ENCODE measurements at places on chromosomes 3 and 15.

DNA sequence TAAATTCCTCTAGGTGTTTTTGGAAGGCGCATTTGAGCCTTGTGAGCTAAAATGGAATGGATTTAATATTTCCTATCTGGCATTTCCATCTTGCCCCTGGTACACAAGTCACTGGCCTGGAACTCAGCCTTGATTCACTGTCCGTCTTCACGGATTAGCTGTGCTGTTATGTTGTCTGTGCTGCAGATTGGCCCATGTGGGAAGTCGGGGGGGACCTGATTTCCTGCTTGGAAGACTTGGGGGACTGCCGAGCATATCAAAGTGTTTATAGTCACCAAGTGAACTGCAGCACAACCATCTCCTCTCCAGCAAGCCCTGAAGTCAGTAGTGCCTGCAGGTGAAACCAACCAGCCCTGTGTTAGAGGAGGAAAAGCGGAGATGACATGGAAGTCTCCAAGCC is 12.2 kb downstream of the GHRL start:
- no peak for DNase-seq

DNA sequence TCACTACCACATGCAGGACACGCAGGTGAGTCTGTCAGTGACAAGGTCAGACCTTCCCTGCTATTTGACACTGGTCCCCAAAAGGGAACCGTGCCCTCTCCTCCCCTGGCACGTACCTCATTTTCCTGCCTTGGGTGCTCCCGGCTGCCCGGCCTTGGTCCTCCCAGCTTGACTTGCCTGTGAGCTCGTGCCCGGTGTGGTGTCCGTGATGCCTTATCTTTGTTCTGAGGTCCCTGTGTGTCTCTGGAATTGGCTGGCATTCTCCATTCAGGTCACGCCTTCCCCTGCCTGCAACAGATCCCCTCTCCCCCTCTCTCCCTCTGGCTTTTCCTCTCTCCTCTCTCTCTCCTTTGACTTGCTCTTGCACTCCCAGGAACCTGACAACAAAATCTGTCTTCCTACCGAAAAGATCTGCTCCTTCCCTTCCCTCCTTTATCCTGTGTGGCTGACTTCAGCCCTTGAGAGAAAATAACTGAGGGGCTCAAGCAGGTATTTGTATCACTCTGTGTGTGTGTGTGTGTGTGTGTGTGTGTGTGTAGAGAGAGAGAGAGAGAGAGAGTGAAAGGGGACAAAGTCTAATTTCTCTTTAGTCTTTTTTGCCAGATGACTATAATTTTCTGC is at the start of gene MASP1:
MASP1 (minus strand) TSS at position 226 of the 621 bp plus-strand sequence; CDS start at position 121, 105 bp downstream.
- DNase-seq = no peak

DNA sequence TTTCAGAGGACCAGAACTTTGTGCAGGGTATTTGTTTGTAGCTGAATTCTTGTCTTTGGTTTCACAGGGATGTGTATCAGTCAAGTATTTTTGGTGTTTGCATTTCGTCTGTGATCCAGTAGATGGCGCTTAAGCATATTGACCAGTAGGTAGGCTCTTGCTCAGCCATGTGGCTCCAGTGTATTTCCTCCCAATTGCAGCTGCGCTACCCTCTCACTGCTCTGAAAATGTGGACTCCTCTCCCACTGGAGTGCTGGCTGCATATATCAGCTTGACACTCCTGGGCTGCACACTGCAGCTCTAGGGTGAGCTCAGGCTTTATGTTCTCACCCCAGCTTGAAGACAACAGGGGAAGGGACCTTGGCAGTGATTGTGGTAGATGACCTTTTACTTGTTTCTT is 1264.3 kb upstream of the ALCAM start:
- DNase-seq = peak; percentile 33

DNA sequence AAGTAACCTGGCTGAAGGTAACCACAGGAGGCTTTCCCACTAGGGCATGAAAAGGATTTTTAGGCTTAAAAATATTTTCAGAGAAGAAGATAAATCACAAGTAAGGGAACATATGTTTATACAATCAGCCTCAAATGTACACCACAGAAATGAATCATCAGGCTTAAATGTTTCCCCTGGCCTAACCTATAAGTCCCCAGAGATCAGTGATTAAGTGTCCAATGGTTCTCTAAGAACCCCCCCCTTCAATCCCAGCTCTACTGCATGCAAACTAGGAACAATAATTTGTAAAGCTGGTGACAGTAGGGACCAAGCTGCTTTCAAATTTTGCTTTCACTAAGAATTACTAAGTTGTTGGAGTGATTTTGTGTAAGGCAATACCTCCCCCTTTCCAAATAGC is 431.6 kb upstream of the LMCD1 start:
- DNase-seq = peak; percentile 16

DNA sequence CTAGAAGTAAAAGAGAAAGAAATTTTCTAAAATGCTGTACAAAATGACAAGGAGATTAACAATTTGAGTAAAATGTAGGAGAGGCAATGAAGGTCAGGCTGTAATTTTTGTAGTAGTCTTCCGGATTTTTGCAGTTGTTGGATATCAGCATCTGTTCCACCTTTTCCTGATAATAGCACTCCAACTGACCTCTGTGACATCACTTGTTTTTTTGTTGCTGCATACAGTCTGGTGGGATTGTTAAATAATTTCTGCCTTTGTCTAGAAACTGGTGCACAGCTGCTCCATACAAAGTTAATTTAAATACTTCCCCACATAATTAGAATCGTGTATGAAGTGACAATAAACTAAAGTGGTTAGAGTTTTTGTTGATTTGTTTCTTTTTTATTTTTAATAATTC is 731.4 kb downstream of the PLOD2 start:
- DNase-seq = no peak

GRCh38 chr15:93866948-93867347 is 364.4 kb upstream of the MCTP2 start:
- DNase-seq = no peak
